IPS DF 6.9 (cell line): ENCODE measurements at places on chromosomes 1 and 21.

- DNase-seq: no peak
Measured at GRCh38 chr1:164524810-164525209, 34.2 kb upstream of the PBX1 start.

- DNase-seq: peak; percentile 75
Measured at GRCh38 chr1:36088577-36089392, at the start of gene ADPRS. Gene ADPRS, plus strand, starts transcription at chr1:36088892. Its CDS starts 13 bp downstream, at chr1:36088905.

DNA sequence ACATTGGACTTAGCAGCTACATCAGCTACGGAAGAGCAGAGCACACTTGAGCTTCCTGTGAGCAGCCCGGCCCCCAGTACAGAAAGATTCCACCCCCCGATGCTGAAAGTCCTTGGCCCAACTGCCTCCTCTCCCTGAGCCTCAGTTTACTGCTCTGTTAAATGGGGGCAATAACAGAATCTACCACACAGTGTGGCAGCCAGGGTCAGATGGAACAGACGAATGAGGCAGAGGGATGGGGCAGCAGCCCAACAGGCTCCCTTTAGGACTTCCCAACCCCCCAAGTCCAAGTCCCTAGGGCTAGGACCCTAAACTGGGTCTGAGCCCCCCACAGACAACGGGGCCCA is 22.9 kb upstream of the C1QA start:
- DNase-seq: no peak

DNA sequence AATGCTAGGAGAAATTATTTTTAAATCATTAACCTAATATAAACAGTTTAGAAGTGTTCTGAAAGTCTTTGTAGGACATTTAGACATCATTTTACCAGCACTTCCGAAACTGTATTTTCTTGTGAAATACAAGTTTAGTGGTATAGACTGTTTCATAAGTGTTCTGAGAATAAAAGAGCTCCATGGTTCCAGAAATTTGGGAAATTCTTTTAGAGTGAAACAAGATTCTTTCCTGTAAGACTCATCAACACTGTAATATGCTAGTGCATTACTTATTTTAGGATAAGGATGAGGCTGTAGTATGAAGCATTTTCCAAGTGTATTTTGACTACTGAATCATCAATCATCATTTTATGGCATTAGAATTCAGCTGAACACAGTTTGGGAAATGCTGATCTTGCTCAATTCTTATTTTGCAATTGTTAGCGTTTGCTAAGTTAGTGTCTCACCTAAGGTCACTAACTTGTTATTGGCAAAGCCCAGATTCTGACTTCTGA is 73.4 kb downstream of the CEP350 start:
- DNase-seq: no peak

DNA sequence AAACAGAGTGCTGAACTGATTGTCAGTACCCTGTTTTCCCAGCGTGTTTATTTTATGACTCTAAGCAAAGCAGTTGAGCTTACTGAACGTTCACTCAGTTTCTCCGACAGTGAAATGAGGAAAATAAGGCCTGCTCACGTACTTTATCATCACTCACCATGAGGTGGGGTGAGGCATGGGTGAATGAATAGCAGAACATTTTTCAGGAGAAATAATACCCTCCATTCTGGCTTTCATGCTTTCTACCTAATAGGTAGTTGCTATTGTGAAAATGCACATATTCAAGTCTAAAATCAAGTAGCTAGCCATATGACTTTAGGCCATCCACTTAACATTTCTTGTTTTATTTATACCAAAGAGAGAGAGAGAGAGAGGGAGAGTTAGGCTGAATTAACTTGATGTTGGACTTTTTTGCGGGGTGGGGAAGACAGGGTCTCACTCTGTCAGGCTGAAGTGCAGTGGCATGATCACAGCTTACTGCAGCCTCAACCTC is 178.2 kb downstream of the VPS13D start:
- no peak for DNase-seq
